Renal cortical epithelial cell (primary cell): ENCODE measurements at places on chromosomes 13 and 19. TPM values are rescaled to one million over a fixed set of nuclear protein-coding genes. Genes with fewer than 3 reads are reported as not detected.
A peak's percentile ranks its signal among the peaks of the same experiment; 100 is the strongest.

The CEACAM3 gene
- not detected in 2 replicates for total RNA-seq

The PABPC3 gene
- total RNA-seq, result 0.17 and 0.35 TPM in 2 replicates

The LYL1 gene
- 0.20 and 1.7 TPM in 2 replicates for total RNA-seq

The ZNF30 gene
- 0.69 and 4.7 TPM in 2 replicates for total RNA-seq

The BEST2 gene
- not detected in 2 replicates for total RNA-seq

The CYP4F3 gene
- under 0.01 TPM in 1 of 2 replicates, not detected in the other for total RNA-seq

The CLASRP gene
- 7.5 and 25.1 TPM in 2 replicates for total RNA-seq

The FAM124A gene
- 0.35 and 0.60 TPM in 2 replicates for total RNA-seq

The OR10H1 gene
- total RNA-seq, result 0.45 and 1.7 TPM in 2 replicates

The CGB7 gene
- total RNA-seq, result 0.25 and 0.35 TPM in 2 replicates

The CYP2S1 gene
- 2.2 and 3.1 TPM in 2 replicates for total RNA-seq

The BST2 gene
- 101 and 183 TPM in 2 replicates for total RNA-seq

The SIRT6 gene
- total RNA-seq, result 9.7 and 19.2 TPM in 2 replicates

The GPR12 gene
- not detected in 2 replicates for total RNA-seq

GRCh38 chr13:97110936-97111335 is 111.2 kb upstream of the MBNL2 start:
- peak; percentile 7 for DNase-seq

DNA sequence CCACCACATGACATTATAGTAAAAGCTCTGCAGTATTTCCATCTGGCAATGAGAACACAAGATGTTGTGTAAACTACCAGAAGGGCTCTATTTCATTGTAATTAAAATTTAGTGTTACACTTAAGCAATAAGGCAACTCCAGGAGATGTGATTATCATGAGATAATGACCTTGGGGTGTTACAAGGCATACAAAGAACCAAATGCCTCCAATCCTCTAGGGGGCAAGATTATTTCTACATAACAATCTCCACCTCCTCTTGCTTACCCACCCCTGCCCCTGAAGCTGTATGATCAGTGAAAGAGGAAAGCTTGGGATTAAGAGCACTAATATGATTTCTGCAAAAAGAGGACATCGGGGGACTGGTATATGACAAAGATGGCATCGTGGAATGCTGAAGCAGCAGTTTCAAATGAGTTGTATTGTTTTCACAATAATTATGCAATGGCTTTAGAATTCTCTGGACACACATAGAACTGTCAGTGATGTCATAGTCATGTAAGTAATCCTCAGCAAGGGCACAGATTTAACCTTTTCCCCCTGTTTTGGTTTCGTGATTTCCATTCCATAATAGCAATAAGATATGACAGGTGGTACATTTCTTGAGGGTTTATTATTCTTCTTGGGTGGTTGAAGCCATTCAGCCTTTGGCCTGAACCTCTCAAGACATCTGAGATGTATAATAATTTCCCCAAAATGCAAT is 295.3 kb downstream of the MZT1 start:
- DNase-seq, result no peak

- peak; percentile 8 for DNase-seq
These were observed 245.4 kb upstream of the SPRY2 start for GRCh38 chr13:80586356-80586755.

DNA sequence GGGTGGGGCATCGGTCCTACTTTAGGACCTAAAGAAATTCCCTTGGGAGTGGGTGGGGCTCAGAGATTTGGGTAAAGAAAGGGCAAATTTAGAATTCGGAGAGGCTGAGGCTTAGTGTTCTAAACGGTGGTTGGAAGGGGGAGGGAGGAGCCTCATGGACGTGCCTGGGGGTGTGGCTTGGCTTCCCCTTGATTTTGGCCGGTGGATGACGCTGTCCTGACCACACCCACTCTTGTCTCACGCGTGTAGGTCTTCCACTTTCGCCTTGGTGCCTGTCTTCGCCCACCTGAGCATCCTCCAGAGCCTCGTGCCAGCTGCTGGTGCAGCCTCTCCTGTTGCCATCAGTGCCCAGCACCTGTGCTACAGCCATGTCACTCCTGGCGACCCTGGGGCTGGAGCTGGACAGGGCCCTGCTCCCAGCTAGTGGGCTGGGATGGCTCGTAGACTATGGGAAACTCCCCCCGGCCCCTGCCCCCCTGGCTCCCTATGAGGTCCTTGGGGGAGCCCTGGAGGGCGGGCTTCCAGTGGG is 1.2 kb upstream of the NUP62 start:
- DNase-seq, result no peak

DNA sequence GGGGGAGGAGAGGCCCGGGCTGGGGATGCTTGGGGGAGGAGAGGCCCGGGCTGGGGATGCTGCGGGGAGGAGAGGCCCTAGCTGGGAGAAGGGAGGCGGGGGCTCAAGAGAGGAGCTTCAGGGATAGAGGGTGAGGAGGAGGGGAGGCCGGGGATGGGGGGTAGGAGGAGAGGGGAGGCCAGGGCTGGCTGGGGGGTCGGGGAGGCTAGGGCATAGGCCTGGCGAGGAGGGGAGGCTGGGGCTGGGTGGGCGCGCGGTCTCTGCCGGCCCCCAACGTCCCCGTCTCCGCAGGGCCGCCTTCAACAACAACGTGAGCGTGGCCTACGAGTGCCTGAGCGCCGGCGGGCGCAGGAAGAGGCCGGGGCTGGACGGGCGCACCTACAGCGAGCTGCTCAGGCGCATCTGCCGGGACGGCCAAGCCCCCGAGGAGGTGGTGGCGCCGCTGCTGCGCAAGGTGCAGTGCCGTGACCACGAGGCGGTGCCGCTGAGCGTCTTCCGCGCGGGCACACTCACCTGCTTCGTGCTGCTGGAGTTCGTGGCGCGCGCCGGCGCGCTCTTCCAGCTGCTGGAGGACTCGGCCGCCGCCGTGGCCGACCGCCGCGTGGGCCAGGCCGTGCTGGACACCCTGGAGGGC is 11.4 kb downstream of the TPGS1 start:
- no peak for DNase-seq

DNA sequence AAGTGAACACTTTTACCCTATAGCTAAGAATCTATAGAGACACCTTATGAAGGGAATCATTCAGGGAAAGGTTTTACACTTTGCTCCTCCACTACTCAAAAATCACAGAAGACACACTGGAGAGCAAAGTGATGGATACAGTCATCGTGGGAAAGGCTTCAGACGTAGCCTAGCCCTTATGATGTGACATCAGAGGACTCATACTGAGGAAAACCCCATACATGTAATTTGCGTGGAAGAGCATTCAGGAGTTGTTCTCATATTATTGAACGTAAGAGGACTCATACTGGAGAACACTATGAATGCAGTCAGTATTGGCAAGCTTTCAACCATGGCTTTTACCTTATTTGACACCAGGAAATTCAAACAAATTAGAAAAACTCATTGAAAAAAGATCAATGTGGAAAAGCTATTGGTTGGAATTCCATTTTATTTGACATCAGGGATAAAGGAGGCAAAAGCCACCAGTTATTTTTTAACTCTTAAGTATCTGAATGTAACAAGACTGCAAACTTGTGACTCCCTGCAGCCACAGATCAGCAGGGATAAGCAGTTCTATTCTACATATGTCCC is 16.1 kb upstream of the ZNF274 start:
- no peak for DNase-seq

GRCh38 chr13:25490236-25490635 is 118.5 kb downstream of the ATP8A2 start:
- DNase-seq, result no peak

GRCh38 chr19:22628401-22628800 is 5.7 kb upstream of the ZNF492 start:
- DNase-seq, result no peak

GRCh38 chr19:39858541-39858940 is 12.4 kb upstream of the FBL start:
- no peak for DNase-seq

- DNase-seq, result peak; percentile 36
These were observed 821 bp downstream of the TDRD3 start for GRCh38 chr13:60397704-60398378.

DNA sequence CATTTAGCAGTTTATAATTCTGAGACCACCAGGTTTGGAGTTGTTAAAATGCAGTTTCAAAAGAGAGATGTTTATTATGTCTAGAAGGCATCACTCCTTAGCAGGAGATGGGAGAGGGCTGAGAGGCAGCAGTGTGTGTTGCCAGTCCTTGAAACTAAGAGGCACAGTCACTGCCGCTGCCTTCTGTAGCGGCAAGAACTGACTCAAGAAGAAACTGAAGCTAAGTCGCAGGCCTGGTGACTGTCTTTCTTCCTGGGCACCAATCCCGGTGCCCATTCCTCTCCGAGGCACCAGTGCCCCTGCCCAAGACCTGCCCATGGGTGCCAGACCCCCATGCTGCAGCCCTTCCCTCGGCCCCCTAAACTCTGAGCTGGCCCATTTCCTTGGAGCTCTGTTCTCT is 20.1 kb downstream of the N4BP2L1 start:
- no peak for DNase-seq

DNA sequence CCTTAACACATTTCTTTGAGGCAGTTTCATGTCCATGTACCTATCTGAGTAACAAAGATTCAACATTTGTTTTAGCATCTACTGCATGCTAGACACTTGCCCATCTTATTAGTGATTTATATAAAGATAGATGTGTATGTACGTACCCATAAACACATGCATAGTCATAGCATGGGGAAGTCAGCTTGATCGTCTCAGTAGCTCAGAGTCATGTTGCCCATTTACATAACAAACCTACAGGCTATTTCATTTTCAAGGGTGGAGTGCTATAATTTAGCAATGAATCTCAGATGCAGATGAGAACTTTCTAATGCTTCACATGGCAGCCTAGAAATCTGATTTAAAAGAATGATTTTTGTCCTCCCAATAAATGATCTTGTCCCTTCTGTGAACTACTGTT is 23.5 kb downstream of the FLT1 start:
- DNase-seq, result no peak

GRCh38 chr19:44687888-44688287 is 11.1 kb upstream of the CEACAM16 start:
- no peak for DNase-seq

GRCh38 chr13:48727241-48728011 is 73.7 kb downstream of the CYSLTR2 start:
- no peak for DNase-seq

DNA sequence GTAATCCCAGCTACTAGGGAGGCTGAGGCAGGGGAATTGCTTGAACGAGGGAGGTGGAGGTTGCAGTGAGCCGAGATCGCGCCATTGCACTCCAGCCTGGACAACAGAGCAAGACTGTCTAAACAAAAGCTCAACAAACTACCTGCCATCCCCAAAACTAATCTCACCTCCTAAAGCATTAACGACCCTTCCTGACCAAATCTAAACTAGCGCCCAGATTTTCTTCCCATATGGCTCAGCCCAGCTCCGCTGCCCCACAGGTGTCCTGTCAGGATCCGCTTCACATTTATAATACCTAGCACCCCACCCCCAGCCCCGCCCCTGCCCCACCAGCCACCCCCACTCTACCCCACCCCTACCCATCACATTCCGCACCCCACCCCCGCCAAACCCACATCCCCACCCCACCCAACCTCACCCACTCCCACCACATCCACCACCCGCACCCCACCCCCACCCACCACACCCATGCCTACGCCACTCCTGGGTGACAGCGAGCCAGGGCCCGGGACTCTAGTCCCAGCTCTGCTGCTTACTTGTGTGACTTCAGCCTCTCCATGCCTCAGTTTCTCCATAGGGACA is 599 bp downstream of the C19orf12 start:
- DNase-seq, result no peak

- no peak for DNase-seq
These were observed 35.3 kb downstream of the RGCC start for GRCh38 chr13:41492432-41493260.

DNA sequence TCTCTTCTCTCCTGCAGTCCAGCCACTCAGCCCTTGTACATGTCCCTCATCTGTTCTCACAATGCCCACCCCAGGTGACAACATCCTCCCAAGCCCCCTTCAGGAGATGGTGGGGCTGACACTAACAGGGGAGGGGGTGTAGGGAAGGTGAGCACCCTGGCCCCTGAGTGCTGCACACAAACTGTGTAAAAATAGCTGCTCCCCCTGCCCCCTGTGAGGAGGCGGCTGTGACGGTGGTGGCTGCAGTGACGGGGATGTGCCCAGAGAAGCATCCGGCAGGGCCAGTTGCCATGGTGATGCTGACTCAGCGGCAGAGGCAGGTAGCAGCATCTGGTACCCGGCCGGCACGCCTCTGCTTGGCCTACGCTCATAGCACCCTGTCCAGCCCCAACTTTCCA is 13.0 kb upstream of the JUND start:
- no peak for DNase-seq

- DNase-seq, result peak; percentile 85
These were observed at the start of gene CHMP2A for GRCh38 chr19:58554494-58555368. TSS of gene CHMP2A (minus strand) at chr19:58555105. CDS start at chr19:58554212, 893 bp downstream.

DNA sequence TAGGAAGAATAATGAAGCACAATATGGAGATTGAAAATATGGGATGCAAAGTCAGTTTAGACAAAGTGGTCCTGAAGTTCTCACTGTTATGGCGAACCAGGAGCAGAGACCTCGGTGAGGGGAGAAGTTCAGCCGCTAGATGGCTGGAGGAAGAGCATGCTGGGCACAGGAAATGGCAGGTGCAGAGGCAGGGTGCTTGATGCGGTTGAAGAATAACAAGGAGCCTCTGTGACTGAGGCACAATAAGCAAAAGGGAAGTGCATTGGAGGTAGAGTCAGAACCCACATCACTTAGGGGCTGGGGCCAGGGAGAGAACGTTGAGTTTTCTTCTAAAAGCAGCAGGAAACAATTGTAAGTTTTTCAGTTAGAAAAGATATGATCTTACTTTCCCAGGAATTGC is 1725.2 kb downstream of the EFNB2 start:
- DNase-seq, result no peak

GRCh38 chr19:38837656-38838121 is 6.1 kb upstream of the ECH1 start:
- peak; percentile 75 for DNase-seq

GRCh38 chr19:6963937-6964336 is 57.3 kb downstream of the MBD3L2B start:
- no peak for DNase-seq

DNA sequence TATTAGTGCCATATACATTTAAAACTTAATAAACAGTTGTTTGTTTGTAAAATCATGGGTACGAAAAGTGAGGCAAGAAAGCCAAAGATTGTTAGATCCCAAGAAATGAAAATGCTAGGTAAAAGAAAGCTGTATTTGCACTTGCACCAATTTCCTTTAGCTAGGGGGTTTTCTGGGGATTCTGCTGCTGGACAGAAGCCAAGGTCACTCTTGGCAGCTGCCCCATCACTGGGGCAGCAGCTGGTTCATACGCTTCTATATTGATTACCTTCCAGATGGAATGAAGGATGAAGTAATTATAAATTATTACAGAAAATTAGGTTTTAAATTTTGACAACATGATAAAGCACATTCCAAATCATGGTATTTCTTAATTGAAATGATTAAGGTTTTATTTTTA is 127.4 kb downstream of the SLITRK5 start:
- no peak for DNase-seq

GRCh38 chr13:108560093-108560492 is 69.3 kb upstream of the MYO16 start:
- no peak for DNase-seq

- DNase-seq, result no peak
These were observed 14.0 kb downstream of the KLK4 start for GRCh38 chr19:50897191-50897607.

DNA sequence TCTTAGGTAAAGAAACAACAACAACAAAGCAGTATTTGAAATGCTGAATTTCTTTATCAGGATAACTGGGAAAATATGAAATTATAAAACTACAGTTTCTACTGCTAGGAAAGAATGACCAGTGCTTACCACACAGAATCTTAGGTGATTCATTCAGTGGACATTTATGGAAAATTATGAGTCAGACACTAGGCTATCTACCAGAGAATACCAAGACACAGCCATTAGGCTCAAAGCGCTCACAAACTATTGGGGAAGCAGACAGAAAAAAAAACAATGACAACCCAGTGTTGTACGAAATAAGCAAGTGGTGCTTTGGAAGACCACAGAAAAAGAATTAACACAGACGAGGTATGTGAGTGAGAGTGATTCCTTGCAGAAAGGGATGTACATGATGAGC is 1019.5 kb downstream of the PCDH9 start:
- DNase-seq, result peak; percentile 54
